ENCODE measurements at places on chromosomes 11 and 22.

GRCh38 chr11:114089748-114090147 lies 30.2 kb downstream of the ZBTB16 start:
- no peak for DNase-seq

- no peak for DNase-seq
Observed at GRCh38 chr11:19244621-19245020, 3.9 kb upstream of the E2F8 start.

DNA sequence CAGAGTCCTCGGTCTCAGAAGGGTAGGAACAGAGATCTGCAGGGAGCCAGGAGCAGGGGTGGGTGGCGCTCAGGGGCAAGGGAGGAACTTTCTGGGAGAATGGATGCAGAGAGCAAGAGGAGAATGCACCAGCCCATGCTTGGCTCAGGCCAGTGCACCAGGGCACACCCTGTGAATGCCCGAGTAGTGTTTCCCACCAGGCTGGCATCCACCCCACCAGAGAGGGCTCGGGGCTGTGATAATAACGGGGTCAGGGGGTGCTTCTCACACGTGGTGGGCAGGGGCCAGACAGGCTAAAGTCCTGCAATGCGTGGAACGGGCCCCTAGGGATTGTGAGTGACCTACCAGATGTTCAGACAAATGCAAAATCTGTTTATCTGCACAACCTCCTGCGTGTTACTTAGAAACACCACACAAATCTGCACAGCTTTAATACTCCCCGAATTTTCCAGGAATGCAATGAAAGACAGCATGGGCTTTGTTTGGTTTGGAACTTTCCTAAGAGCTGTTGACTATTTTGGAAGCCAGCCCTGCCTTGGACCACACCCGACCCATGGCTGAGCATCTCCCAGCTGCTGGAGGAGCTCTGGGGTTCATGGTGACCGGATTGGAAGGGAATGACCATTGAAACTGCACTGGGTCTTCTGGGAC lies 368.3 kb downstream of the SHANK2 start:
- DNase-seq = no peak

DNA sequence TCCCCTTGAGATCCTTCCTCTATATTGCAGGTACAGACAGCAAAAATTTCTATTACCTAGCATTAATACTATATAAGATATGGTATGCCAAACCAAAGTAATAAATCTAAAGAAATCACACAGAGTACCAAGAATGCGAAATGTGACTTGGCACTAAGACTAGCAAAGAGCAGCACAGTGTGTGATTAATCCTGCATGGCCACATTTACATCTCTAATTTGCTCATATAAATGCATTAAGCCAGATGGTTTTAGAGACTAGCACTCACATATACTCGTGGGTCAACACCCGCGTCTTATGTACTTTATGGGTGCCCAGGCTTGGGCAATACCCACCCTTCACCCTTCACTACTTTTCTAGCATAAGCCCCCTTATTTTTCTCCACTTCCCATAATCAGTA lies 213.2 kb downstream of the TTC28 start:
- no peak for DNase-seq

DNA sequence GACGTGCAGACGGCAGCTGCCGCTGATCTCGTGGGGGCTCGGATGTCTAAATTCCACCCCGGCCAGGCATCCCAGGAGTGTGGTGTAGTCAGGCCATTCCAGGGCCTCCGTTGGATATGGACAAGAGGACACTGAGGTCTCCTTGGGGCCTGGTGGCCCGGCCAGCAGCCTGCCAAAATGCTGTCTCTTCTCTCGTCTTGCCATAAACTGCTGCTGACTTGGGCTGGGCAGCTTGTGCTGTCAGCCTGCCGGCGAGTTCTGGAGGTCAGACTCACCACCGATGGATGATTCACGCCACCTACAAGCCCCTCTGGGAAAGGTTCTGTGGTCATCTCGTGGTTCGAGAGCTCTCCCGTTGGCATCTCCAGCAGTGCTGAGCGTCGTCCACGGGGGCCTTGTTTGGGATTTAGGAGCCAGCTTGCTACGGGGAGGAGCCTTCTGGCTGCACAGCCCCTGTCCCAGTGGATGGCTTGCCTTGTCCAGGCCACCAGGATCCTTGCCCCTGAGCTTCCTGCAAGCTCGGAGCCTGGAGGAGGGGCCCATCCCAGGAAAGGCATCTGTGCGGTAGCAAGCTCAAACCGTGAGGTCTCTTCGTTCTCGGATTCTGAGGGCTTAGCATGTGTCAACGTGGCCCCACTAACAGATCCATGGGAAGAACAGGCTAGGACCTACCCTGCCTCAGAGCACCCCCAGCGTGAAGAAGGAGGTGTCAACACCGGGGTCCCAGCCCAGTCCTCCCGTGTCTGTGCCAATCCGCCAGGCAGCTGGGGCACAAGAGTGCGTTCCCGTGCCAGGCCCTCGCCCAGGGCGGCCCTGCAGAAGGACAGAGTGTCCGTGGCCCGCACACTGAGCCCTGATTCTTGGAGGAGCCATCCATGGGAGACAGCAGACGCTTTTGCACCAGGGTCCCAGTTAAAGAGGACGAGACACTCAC lies 1114.1 kb downstream of the BRD1 start:
- no peak for DNase-seq

- no peak for DNase-seq
Observed at GRCh38 chr22:27996529-27996925, 77.5 kb upstream of the PITPNB start.

- no peak for DNase-seq
Observed at GRCh38 chr11:17506942-17507341, 30.3 kb upstream of the ABCC8 start.

DNA sequence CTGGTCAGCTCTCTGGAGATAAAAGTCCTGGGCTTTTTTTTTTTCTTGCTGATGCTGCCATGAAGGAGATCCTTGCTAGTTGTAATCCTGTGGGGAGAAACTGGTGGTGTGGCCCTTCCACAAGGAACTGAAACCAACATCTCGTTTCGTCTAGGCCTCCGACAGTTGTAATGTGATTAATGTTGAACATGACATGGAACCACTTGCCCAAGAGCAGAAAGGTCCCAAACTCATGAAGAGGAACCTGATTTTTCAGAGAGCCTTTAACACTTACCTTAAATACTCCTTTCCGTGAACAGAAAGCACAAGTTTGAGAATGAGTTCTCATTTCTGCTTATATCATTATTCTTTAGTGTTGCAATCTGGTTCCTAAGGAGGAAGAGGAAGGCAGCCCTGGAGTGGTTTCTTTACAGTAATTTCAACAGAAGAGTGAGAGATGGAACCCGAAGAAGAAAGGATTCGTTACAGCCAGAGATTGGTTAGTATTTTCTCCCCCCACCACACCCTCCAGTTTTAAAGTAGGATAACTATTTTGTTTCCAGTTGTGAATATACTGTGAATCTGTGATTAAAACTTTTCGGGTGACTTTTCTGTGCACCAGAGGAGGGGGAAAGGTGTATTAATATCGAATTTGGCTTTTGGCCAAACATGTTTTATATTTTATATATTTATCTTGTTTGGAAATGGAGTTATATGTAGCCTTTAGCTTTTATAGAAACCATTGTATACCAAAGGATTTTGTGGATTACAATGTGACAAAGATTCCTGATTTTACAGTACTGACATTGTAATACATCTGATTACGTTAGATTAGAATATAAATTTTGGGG lies 2.0 kb downstream of the KDM2A start:
- no peak for DNase-seq

GRCh38 chr11:44120169-44120568 lies 24.7 kb downstream of the EXT2 start:
- DNase-seq = no peak

DNA sequence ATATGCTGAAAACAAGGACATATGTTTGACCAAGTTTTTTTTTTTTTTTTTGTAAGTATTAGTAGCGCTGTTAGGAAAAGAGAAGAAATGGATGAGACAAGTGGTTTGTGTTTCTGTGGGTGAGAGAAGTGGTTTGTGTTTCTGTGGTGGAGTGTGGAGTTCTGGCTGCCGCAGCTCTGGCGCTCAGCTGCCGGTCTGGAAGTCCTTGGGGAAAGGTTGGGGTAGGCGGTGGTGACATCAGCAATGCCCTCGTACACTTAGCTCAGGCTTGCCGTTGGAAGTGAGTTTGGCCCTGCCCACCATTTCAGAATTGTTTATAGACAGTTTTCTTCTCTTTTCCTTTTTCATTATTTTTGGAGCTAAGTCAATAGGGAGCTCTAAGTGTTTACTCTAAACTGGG lies 116.6 kb downstream of the TBC1D22A start:
- DNase-seq = no peak

DNA sequence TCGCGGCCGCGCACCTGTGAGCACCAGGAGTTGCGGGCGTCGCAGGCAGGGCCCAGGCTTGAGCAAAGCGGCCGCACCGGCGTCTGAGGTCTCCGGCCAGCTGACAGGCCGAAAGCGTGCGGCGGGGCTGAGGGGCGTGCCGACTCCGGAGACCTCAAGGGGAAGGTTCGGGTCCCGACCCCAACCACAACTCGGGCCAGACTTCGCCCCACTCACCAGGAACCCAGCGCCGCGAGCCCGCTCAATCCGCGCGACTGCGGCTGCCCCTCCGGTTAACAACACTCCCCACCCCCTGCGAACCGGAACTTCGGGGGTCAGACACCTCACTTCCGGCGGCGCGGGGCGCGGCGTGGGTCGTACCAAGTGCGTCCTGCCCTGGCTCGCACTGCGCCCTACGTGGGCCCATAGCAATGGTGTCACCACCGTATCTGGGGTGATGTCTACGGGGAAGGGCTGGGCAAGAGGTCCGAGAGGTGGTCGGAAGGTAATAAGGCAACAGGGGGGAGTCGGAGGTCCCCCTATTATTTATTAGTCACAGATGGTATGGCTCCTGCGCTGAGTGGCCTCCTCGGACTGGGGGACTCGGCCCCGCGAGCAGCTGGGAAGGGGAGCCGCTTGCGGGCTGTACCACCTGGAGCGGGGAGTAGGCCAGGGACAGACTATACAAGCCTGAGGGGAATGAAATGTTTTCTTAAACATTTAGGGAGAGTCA lies at the start of gene SYVN1:
TSS of gene SYVN1 (minus strand) at position 280 of the 712 bp plus-strand sequence. CDS start 918 bp downstream, outside the sequence.
- peak; percentile 80 for DNase-seq

- DNase-seq = no peak
Observed at GRCh38 chr11:70643642-70644041, 245.3 kb downstream of the CTTN start.

DNA sequence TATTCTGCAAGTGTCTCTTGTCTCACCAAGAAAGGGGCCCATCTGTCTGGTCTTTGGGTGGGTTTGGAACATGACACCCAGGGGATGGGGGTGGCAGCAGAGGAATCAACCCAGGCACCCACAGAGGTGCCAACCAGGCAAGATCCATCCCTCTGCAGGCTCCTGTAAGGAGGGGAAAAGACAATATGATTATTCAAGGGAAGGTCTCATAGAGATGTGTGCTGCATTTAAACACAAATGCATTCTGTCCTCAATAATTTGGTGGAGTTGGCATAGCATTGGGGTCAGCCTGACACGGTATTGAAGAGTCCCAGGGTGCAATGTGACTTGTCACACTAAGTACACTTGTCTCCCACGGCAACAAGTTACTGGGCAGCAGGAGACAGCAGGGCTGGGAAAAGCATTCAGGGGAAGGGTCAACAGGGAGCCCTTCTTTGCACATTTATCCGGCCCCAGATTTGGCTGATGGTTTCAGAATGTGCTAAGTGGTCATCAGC lies 33.1 kb upstream of the SPON1 start:
- no peak for DNase-seq

DNA sequence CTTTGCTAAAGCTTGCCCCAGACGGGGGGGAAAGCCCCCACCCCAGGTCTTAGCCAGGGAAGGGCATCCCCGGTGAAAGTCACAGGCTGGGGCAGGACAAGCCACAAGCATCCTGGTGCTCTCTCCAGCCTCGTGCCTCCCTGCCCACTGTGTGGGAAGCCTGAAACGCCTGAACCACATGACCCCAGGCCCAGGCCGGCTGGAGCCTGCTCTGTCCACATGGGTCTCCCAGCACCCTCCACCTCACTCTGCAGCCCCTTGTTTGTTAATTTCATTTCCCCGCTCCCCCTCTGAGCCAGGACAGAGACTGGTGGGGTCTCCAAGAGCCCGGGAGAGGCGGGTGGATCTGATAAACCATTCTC lies 58.3 kb upstream of the TCF20 start:
- DNase-seq = no peak

GRCh38 chr22:21569459-21570170 lies 2.1 kb downstream of the UBE2L3 start:
- DNase-seq = no peak

DNA sequence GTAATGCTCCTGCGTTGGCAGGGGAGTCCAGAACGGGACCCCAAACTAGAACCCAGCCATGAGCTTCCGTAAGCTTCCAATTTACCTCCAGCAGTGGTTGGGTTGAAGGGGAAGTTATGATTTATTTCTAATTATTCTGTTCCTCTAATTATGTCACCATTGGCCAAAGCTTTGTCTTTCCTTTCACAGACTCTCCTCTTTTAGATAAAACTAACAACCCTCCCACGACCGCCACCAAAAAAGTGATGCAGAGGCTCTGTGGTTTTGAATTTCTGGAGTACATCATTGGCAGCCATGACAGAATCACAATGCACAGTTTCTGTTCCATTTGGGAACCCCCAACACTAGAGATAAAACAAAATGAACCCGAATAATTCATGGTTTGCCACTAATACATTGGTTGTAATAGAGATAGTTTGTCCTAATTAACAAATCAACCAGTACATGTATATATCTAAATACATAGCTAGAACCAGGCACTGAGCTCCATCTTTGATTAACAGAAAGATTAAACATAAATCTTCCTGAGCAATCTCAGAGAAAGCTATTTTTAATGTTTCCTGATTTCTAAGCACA lies 64.3 kb downstream of the ETS1 start:
- DNase-seq = no peak
